ENCODE measurements at places on chromosomes 3 and 15. TPM values are rescaled to one million over a fixed set of nuclear protein-coding genes. Genes with fewer than 3 reads are reported as not detected.
A peak's percentile ranks its signal among the peaks of the same experiment; 100 is the strongest.

Gene SLTM
- total RNA-seq, result 56.0 TPM

Gene TMEM207
- total RNA-seq, result not detected

Gene KIF9
- 4.9 TPM for total RNA-seq

Gene PGBD4
- 2.0 TPM for total RNA-seq

- H3K27ac ChIP-seq, result no peak overlapping the region
- no peaks in the 10 kb centered on the region for H3K27me3 ChIP-seq
- H3K36me3 ChIP-seq, result no peaks in the 10 kb centered on the region
Observed at GRCh38 chr3:114319453-114319852, 25.6 kb downstream of the TIGIT start.

- peaks cover 24% of the 10 kb centered on the region for H3K4me1 ChIP-seq
- H3K27ac ChIP-seq, result no peak overlapping the region
- DNase-seq, result no peak
- no peak overlapping the region for H3K4me3 ChIP-seq
- H3K36me3 ChIP-seq, result no peaks in the 10 kb centered on the region
Observed at GRCh38 chr3:105352976-105353375, 13.7 kb upstream of the ALCAM start.

DNA sequence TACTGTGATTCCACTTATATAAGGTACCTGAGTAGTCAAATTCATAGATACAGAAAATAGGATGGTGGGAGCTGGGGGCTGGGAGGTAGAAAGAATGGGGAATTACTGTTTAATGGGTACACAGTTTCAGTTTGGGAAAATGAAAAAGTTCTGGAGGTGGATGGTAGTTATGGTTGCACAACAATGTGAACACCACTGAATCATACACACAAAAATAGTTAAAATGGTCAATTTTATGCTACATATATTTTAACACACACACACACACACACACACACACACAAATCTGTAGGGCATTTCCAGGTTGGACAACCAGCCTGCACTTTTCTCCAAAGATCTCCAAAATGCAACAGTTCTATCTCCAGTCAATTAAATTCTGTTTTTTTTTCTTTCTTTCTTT is 1.4 kb downstream of the CCDC32 start:
- no peaks in the 10 kb centered on the region for H3K27me3 ChIP-seq
- peak overlapping the region; percentile 26 for H3K27ac ChIP-seq
- H3K4me3 ChIP-seq, result no peak overlapping the region
- H3K4me1 ChIP-seq, result peaks cover 47% of the 10 kb centered on the region
- DNase-seq, result no peak

DNA sequence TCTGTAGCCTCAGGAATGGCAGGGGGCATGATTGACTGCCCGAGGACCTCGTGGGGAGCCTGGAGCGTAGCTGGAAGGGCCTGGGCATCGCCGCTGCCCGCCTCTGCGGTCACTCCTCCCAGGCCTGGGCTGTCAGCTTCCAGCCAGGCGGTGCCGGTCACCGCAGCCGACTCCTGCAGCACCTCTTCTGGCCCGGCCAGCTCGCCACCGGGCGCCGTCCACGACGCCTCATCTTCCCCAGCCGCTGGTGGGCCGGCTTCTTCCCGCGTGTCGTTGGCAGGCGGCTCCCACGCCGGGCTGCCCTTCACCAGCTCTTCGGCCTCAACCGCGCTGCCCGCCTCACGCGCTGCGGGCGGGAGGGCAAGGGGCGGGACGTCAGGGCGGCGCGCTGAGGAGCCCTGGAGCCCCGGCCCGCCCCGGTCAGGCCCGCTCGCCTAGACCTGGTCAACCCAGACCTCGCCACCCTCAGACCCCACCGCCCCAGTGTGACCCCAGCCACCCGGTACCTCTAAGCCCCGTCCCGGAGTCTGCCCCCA is 1.0 kb downstream of the CSPG5 start:
- no peaks in the 10 kb centered on the region for H3K36me3 ChIP-seq
- no peak overlapping the region for H3K27ac ChIP-seq
- H3K4me3 ChIP-seq, result peak overlapping the region; percentile 61
- H3K4me1 ChIP-seq, result no peaks in the 10 kb centered on the region
- H3K27me3 ChIP-seq, result peaks cover 21% of the 10 kb centered on the region
- DNase-seq, result no peak

GRCh38 chr3:123444744-123445143 is 4.1 kb downstream of the ADCY5 start:
- H3K36me3 ChIP-seq, result no peaks in the 10 kb centered on the region
- H3K27ac ChIP-seq, result no peak overlapping the region
- peaks cover 46% of the 10 kb centered on the region for H3K27me3 ChIP-seq
- no peak overlapping the region for H3K4me3 ChIP-seq
- H3K4me1 ChIP-seq, result peaks cover 2% of the 10 kb centered on the region
- no peak for DNase-seq

GRCh38 chr3:197186887-197187588 is 111.4 kb downstream of the DLG1 start:
- no peak overlapping the region for H3K4me3 ChIP-seq
- H3K36me3 ChIP-seq, result peaks cover 4% of the 10 kb centered on the region
- no peak overlapping the region for H3K27ac ChIP-seq
- peaks cover 16% of the 10 kb centered on the region for H3K4me1 ChIP-seq
